Hippocampal formation (tissue), 2 donors: ENCODE measurements at places on chromosomes 6 and 20.

- DNase-seq = no peak
Observed at GRCh38 chr6:8549074-8549790, 113.9 kb upstream of the SLC35B3 start.

- no peak for DNase-seq
Observed at GRCh38 chr6:36204068-36204753, 7.7 kb downstream of the BRPF3 start.

GRCh38 chr20:44143936-44144335 lies 43.1 kb downstream of the JPH2 start:
- DNase-seq = no peak

- no peak for DNase-seq
Observed at GRCh38 chr20:32396646-32397160, 38.6 kb downstream of the ASXL1 start.
